Myocyte (in vitro differentiated cells): ENCODE measurements at places on chromosomes 1 and 21.

DNA sequence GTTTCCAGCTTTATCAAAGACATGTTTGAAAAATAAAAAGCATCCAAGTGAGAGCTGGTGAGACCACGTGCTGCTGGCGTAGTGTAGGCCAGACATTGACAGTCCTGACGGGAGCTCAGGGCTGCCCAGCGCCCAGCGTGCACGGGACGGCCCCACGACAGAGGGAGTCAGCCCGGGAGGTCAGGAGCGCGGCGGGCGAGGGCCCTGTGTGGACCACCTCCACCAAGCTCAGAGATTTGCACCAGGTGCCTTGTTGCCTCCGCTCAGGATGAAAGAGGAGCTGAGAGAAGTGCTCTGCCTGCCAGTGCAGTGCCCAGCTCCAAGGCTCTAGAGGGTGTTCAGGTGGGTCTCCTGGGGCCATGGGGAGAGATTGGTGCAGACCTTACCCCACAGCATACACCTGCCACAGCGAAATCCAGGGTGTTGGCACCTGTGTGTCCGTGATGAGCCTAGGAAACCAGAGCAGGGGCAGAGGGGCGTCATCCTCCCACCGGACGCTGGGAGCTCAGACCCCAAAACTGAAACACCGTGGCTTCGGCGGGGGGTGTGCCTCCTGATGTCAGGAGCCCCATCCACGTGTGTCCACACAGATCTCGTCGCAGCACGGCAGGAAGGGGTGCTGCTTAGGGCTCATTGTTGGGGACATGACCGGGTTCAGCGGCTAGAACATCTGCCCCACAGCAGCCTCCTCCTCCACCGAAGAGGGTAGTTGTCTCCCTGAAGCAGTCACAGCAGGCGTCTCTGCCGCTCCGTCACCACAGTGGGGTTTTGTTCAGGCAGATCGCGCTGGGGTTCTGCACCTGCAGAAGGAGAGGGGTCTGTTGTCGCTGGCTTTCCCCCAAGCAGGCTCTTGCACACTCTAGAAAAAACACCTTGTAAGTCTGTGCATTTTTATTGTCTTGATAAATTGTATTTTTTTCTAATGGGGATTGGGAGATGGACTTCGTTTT, 64.2 kb downstream of the POFUT2 start:
- no peak for DNase-seq

GRCh38 chr1:228362884-228363450, 43.7 kb downstream of the TRIM11 start:
- no peak for DNase-seq

DNA sequence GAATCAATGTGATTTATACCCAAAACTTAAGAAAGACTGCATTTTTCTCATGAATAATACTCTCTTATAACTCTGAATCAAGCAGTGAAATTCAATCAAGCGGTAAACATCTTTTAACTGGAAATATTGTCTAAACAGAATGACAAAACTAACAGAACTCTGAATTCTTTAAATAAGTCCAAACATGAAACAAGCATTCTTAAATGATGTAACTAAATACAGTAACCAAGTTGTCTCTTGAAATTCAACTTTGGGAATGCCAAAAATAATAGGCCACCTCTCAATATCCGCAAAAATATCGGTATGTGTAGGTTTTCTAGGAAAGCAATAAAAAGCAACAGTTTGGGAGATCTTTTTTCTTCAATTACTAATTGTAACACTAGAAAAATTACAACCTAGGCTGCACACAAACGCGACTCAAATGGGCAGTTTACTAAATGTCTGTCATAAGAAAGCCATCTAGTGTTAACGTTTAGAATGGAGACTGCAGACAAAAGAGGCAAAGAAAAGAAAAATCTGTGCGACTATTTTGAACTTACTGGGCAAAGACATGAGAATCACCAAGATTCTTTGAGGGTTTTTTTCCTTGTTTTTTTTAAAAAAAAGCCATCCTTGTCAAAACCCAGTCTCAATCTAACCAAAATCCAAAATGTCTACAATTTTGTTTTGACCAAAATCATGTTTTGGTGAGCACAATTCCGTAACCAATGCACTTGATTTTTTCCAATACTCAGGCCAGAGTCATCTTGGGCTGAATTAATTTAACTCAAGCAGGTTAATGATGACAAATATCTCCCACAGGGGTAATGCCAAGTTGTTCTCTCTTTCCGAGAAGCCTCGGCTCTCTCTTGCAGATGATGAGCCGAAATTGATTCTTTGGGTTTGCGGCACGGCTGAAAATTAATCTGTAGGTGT, 1.3 kb downstream of the SIPA1L2 start:
- peak; percentile 59 for DNase-seq

- no peak for DNase-seq
Observed at GRCh38 chr1:54302951-54303843, 103.0 kb downstream of the SSBP3 start.

- DNase-seq = no peak
Observed at GRCh38 chr1:101967871-101968270, 28.9 kb downstream of the OLFM3 start.

- no peak for DNase-seq
Observed at GRCh38 chr1:174740249-174740968, 259.3 kb upstream of the CACYBP start.

DNA sequence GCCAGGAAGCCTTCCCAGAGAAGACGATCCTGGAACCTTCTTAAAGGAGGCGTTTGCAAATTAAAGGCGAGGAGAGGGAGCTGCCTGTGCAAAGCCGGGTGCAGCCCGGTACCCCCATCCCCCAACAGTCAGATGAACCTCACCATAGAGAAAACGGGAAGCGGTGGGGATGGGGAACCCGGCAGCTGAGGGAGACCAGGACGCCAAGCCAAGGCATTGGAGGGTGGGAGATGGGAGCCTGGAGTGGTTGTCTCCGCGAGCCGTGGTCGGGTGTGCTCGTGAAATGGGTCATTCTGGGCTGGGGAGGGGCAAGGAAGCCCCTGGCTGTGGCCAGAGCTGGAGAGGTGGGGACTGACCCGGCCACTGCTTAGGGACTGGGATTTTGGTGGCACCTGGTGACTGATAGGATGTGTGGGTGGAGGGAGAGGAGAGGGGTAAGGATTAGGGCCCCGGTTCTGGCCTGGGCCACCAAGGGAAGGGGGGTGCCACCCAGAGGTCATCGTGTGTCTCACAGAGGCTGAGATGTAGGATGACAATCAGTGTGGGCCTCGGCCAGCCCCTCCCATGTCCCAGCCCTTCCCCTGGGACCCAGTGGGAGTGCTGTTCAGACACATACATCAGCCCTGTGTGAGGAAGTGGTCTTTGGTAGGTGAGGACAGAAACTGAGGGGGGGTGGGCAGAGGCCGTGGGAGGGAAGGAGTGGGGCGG, 676 bp upstream of the PADI2 start:
- no peak for DNase-seq
